ENCODE measurements at places on chromosomes 4 and X.

GRCh38 chrX:114073926-114074325, 510.0 kb upstream of the HTR2C start:
- no peak for DNase-seq

DNA sequence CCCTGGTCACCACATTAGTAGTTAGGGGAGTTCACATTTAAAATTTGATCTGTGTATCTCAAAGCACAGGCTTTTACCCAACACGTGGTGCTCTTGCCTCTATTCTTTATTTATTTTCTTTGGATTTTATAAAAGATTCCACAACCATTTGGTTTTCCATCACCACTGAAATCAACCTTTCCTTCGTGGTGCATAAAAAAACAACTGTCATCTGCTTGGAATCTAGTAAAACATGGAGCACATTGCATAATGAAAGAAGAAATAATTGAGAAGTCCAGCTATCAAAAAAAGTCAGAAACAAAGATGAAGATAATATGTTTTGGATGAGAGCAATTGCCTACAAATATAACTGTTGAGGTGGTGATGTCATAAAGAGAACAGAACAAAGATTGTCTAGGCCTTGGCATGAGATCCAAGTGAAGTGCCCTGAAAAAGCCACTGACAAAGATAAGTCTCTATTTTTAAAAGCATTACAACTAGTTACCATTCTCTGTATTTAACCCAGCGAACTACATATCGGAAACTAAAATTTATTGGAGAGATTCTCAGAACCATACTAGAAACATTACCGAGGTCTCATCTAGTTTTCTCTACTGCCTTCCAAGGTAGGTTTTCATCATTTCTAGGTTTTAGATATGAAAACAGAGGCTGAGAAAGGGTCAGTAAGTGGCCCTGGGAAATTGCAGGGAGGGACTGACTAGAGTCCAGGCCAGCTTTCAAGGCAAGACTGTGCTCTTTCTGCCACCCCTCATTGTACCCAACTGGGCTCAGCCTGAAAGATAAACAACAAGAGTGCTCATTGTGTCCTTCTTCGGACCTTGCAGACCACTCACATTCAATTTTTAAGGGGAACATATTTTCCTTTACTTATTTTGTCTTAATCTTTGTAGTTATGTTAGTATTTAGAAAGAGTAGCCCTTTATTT, 127.3 kb downstream of the MAD2L1 start:
- no peak for DNase-seq

DNA sequence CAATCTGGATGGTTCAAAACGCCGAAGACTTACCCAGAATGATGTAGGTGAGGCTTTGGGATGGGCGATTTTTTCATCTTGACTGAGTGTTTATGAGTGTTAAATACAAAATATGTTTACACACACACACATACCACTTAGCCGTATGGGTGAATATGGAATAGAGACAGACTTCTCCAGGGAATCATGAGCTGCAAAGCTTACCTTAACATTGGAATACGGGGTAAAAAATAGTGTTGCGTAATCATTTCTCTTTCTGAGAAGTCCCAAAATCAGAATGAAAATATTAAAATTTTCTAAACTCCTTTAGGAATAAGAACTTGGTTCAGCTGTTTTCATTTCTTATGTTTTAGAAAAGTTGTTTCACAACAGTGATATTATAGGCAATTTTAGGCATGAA, 63.5 kb downstream of the EGF start:
- DNase-seq: no peak

GRCh38 chr4:4689694-4690440, 148.0 kb upstream of the STX18 start:
- DNase-seq: no peak

GRCh38 chr4:171919314-171919713, 106.1 kb downstream of the GALNTL6 start:
- no peak for DNase-seq

- no peak for DNase-seq
Observed at GRCh38 chrX:10360116-10360515, 203.3 kb downstream of the CLCN4 start.

- DNase-seq: no peak
Observed at GRCh38 chrX:70508296-70508911, 63.8 kb downstream of the DLG3 start.

DNA sequence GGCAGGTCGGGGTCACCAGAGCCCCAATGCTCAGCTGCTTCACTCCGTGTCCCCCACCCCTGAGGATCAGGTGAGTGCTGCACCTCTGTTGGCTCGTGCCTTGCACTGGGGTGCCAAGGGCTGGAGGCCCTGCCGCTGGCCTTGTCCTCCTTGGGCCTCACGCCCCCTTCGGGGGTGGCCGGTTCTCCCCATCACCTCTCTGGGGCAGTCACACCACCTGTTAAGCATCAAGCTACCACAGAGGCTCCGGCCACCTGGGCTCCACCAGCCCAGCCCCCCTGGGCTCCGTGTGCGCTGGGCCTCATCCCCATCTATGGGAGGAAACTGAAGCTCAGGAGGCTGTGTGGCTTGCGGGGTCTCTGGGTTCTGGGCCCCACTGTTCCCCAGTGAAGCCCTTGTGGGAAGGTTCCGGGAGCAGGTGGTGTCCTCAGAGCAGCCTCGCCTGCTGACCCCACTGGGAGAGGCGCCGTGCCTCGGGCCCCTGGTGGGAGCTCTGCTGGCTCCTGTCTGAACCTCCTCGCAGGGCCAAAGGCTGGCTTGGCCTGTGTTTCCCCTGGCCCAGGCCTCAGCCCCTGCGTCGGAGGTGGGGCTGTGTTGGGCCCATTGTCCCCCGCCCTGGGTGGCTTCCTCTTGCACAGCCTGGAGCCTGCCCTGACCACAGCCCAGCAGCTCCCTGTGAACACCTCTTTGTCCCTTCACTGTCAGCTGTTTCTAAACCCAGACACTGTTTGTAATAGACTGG, 30.8 kb downstream of the DOK7 start:
- DNase-seq: no peak

DNA sequence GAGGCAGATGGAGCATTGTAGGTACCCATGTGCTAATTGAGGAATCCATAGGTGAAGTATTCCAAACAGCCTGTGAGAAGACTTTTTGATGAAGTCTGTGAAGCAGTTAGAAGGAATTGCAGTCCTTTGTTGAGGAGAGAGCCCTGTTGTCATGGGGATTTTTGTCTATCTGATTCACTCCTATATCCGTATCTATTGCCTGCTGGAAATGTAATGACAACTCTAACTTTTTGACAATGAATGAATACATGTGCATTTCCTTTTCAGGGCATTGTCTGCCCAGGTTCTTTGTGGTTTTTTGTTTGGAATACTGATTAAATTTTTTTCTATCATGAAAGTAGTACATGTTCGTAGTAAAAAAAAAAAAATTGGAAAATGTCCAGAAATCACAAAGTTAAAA, 31.1 kb downstream of the STK32B start:
- no peak for DNase-seq
